ENCODE measurements at places on chromosomes 2 and 18.

DNA sequence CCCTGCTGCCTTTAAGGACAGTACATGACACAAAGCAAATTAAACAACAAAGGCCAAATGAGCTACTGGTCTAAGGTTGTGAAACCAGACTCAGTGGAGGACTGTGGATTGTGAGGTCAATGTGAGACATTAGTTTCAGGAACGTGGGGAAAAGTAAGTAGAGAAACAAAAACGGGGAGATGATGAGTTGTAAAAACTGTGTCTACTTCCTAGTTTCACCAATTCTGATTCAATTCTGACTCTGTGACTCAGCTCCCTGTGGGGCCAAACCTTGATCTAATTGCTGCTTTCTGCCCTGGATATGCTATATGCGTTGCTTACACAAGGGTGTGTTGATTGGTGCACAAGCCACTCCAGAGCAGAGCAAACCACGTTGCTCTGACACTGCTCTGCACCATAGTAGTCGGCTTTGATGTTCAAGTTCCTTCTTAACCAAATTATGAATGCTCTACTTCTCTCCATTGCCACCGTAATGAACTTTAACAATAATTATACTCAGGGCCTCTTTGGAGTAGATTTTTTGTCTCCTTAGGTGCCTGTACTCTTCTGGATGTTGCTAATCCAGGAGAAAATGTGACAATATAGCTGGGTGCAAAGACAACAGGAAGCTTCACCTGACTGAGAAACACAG, 1640.1 kb upstream of the CELF4 start:
- no peak for DNase-seq

- DNase-seq = no peak
Observed at GRCh38 chr18:58632552-58632951, 3.7 kb upstream of the ALPK2 start.

DNA sequence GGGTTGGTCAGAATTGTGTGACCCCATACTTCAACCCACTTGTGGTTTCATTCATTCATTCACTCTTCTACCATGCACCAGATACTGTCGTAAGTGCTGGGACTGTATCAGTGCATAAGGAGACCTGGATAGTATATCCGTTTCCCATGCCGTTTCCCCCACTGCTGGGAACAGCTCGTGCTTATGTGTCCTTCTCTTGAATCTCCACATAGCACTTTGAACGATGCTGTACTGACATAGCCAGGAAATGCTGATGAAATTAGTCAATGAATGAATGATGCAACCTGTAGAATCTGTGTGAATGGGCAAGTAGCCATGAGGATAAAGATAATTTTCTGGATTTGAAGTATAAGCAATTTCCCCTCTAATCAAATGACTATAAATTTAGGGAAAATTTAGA, 276.1 kb downstream of the BCL2 start:
- DNase-seq = no peak

- no peak for DNase-seq
Observed at GRCh38 chr2:96103761-96104486, 12.4 kb downstream of the ADRA2B start.

- DNase-seq = no peak
Observed at GRCh38 chr2:227906991-227907390, 35.6 kb downstream of the DAW1 start.

- no peak for DNase-seq
Observed at GRCh38 chr2:74548285-74548899, 5.3 kb downstream of the LOXL3 start.

All from activated naive CD4-positive, alpha-beta T cell treated with Interleukin-2 at 50 U/mL for 16 hours (primary cell).